ENCODE measurements at places on chromosomes 7 and 10.

DNA sequence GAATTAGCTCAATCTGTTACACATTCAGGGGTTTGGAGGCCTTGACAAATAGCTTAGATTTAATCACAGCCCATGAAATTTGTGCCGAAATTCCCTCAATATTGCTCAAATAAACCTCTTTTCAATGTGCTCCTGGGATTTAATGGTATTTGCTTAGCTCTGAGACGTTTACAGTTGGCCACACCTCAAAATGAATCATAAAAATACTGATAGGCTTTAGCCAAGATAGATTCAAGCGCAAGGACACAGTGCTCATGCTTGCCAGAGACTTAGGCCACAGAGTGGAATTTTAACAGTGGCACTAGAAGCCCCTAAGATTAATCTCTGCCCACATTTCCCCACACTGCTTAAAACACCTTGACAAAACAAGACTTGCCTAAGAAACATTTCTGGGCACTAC lies 2.3 kb upstream of the SEMA3C start:
- DNase-seq, result no peak

DNA sequence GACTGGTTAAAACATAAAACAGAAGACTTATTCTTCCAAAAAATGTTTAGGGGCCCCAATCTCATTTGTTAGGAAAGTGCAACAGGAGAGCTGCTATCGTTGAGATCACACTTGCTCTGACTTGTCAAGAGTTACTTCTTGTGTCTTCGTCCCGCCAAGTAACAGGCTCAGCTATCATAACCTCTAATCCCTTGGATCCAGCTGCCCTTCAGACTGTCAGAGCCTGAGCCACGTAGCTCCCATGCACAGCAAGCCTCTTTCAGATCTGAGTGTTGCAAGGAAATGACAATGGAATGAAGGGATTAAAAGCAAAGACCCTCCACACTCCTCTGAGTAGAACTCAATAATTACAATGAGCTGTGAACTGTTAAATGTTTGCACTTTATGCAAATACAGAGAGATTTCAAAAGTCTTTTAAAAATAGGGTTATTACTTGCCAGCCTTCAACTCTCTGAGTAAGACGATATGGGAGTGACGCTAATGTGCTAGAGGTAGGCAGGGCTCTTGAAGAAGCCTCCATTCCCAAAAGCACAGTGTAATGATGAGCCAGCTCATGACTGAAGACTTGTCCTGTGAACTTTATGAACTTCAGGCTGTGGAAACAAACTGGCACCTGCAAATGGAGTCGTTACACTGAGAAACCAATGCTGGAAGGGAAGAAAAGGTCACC lies 28.4 kb upstream of the CDK13 start:
- no peak for DNase-seq

DNA sequence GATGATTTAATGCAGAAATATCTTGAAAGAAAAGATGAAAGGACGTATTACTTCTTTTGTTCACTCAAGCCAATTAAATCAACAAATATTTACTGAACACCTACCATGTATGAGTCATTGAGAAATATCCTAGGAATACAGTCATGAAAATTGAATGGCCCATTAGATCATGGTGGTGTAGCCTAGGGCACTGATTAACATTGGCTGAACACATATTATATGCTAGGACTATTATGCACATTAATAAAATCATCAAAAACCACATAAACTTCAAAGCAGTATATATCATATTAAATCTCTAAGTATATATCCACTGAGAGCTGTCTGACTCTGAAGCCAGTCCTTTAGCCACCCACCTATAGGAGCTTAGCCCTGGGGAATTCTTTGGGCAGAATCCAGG lies 41.8 kb downstream of the FAM204A start:
- DNase-seq, result peak; percentile 2

- no peak for DNase-seq
Measured at GRCh38 chr7:56007891-56008290, 43.4 kb downstream of the PSPH start.

- DNase-seq, result no peak
Measured at GRCh38 chr10:11424456-11425295, 186.8 kb downstream of the USP6NL start.

- DNase-seq, result no peak
Measured at GRCh38 chr7:130349911-130350782, 5.5 kb downstream of the CPA5 start.

GRCh38 chr7:159000859-159001435 lies 143.7 kb downstream of the VIPR2 start:
- no peak for DNase-seq

GRCh38 chr7:53604201-53604600 lies 568.8 kb downstream of the POM121L12 start:
- no peak for DNase-seq

GRCh38 chr10:6977398-6978186 lies 397.5 kb upstream of the PRKCQ start:
- DNase-seq, result no peak

- no peak for DNase-seq
Measured at GRCh38 chr10:122515588-122516231, 44.8 kb upstream of the DMBT1 start.

GRCh38 chr10:125001313-125002046 lies 59.6 kb downstream of the ZRANB1 start:
- DNase-seq, result no peak

- DNase-seq, result peak; percentile 91
Measured at GRCh38 chr7:108442039-108442568, 14.1 kb downstream of the NRCAM start.

- no peak for DNase-seq
Measured at GRCh38 chr7:29224726-29225125, 30.2 kb downstream of the CHN2 start.

DNA sequence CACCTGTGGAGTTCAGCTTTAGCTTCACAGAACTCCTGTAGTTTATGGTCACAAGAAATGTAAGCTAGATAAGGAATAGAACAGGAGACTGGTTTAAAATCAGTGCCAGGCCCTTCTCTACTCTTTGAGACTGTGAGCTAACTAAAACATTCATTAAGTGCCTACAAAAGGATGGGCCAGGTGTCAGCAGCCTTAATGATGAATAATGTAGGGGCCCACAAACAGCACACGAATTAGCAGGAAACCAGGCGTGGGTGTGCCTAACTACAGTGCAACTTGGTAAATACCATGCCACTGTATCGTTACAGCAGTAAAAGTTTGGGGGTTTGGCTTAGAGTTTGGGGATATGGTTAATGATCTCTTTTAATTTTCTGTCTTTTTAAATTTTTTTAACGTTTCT lies 6.1 kb upstream of the ABLIM1 start:
- DNase-seq, result no peak

GRCh38 chr7:128347647-128348097 lies 4.0 kb upstream of the RBM28 start:
- DNase-seq, result peak; percentile 24

- DNase-seq, result peak; percentile 24
Measured at GRCh38 chr10:73848821-73849489, 25.4 kb downstream of the CAMK2G start.

DNA sequence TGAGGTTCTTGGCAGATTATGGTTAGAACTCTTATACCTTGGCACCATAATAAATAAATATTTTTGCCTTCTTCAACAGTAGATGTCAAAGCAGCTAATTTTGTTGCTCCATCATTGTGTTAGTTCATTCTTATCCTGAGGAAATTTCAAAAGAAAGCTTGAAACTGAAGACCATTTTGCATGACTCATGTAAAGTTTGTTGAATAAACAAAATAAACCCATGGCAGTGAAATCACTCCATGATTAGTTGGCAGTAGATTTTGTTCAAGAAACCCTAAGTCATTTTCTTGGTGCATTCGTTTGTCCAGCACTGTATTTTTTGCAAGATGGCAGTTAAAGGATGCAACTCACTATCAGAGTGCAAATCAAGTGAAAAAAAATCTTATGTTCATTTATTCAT lies 91.6 kb downstream of the HECW1 start:
- DNase-seq, result no peak

DNA sequence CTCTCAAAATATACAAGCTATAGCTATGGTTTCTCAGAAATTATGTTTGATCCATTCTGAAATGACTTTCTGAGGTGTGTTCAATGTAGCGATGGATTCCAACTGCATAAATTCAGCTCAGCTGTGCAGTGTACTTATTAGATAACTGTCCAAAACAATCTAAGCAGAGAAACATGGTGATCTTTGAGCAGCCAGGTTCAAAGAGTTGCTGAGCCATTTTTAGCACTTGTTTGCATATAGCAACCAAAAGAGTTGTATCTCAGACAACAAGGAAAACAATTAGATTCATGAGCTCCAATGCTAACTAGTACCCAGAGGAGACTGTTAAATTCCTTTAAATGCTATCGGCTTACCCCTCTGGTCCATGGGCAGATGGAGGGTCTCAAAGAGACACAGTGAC lies 15.9 kb upstream of the KCNIP2 start:
- no peak for DNase-seq

DNA sequence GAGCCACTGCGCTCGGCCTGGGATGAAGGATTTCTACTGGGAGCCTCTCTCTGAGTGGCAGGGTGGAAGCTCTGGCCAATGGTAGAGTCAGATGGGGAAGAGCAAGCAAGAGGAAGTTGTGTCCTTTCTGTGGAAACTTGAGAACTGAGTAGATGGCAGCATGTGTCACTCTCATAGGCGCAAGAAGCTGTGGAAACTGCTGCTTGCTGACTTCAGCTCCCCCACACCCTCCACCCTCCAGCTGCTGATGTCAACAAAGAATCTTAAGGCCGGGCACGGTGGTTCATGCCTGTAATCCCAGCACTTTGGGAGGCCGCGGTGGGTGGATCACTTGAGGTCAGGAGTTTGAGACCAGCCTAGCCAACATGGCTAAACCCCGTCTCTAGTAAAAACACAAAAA lies 39.8 kb upstream of the SRGN start:
- no peak for DNase-seq

DNA sequence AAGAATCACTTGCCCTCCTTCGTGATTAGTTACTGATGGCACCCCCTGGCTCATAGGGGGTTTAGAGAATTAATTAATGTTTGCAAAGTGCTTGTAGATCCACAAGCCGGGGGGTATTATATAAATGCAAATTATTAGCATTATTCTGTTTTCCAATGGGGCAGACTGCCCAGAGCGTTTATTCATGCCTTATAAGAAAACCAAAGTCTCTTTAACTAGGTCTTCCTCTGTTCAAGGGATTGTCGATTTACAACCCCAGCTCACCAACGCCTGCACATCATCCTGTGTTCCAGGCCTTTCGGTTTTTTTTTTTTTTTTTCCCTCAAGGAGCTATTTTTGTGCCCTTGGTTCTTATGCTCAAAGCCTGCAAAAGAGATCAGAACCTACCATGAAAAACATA lies 630.7 kb downstream of the PARD3 start:
- no peak for DNase-seq

DNA sequence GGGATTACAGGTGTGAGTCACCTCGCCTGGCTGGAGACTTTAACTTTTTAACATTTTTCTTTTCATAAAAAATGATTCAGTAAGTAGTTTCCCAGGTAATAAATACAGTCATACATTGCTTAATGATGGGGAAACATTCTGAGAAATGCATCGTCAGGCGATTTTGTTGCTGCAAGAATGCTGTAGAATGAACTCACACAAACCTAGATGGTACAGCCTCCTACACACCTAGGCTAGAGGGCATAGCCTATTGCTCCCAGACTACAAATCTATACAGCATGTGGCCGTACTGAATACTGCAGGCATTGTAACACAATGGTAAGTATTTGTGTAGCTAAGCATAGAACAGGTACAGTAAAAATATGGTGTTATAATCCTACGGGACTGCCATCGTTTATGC lies 108.5 kb upstream of the SFMBT2 start:
- no peak for DNase-seq

DNA sequence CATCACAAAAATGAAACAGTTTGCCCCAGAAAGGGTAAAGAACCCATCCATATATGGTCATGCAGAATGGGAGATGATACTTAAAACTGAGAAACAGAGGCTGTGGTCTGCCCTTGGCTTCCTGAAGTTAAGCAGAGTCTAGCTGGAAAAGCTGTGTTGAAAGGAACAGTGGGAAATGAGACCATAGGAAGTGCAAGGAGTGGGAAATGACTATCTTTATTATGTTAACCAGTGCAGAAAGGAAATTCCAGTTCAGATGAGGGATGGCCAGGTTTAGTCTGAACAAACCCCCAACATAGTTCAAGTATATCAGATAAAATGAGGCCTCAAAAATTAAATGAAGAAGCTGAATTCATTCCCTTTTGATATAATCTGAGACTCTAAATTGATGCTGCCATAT lies 112.2 kb upstream of the TARP start:
- no peak for DNase-seq

GRCh38 chr7:95297041-95297440 lies 27.3 kb downstream of the PON1 start:
- DNase-seq, result no peak

DNA sequence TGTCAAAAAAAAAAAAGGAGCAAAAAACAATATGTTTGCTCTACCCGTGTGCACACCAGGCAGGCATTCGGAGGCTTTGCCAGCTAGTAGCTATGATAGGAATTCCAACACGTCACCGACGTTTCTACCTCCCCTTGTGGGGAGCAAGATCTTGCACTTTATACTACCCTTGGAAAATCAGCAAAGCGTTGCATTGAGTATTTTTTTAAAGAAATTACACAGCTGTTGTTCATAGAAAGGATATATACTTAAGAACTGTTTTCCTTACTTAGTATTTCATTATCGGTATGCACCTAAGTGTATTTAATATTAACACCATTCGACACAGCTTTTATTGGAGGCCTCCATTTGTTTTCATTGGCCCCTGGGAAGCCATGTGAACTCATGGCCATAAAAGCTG lies 159.9 kb upstream of the MGMT start:
- no peak for DNase-seq

- no peak for DNase-seq
Measured at GRCh38 chr7:111749625-111750024, 187.3 kb upstream of the IMMP2L start.

- no peak for DNase-seq
Measured at GRCh38 chr10:43942096-43942850, 293.6 kb upstream of the ZNF32 start.

GRCh38 chr10:28561531-28561930 lies 28.6 kb downstream of the WAC start:
- no peak for DNase-seq

DNA sequence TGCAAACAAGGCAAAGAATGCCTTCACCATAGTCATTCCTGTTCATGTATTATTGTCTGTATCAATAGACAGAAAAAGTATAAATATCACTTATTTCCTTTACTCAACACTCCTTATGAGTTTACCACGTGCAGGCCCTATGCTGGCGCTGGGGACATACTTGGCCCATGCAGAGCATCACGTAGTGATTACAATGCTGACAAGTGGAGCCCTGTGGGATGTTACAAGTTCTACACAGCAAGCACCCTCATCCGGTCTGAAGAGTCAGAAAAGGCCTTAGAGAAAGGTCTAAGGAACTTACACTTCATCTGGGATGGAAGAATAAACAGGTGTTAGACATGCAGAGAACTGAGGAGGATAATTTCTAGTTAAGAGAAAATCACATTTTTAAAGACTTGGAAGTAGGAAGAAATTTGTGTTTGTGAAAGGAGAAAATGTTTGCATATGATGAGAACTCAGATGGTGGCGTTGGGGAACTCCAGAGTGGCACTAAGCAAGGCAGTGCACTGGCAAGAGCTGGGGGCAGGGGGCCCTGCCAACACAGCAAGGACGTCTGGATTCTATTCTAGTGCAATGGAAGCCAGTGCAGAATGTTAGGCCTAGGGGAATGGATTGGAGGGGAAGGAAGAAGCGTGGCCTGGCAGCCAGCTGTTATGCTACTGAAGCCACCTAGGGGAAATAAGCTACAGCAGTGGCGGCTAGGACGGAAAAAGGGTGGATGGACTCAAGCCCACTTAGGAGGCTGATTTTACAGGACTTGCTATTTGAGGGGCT lies 116.2 kb downstream of the ELMO1 start:
- DNase-seq, result no peak
